ENCODE measurements at places on chromosomes 13 and 19. TPM values are rescaled to one million over a fixed set of nuclear protein-coding genes. Genes with fewer than 3 reads are reported as not detected.

DNA sequence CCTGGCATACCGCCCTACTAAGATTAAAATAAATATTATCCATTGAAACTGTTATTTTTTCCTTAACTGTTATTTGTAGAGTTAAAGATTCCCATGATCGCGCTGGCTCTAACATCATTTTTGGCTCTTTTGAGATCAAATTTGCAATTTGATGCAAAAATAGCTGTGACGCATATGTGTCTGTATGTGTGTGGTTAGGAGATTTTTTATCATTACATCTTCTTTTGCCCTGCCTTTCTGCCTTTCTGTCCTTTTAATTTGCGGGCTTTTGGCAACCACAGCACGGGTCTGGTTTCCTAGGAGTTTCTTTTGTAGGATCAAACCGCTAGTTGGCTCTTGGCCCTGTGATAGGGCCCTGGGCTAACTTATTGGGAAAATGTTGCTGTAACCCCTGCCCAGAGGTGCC is 37.3 kb upstream of the ALOX5AP start:
- no peaks in the 10 kb centered on the region for H3K36me3 ChIP-seq
- H3K4me3 ChIP-seq, result no peak overlapping the region
- no peaks in the 10 kb centered on the region for H3K27me3 ChIP-seq
- H3K4me1 ChIP-seq, result peaks cover 25% of the 10 kb centered on the region
- no peak for DNase-seq

- no peaks in the 10 kb centered on the region for H3K4me1 ChIP-seq
- H3K27ac ChIP-seq, result no peak overlapping the region
- H3K36me3 ChIP-seq, result no peaks in the 10 kb centered on the region
- no peak overlapping the region for H3K4me3 ChIP-seq
Observed at GRCh38 chr13:19890030-19890429, 26.6 kb upstream of the ZMYM5 start.

GRCh38 chr13:110648146-110648819 is 32.9 kb downstream of the NAXD start:
- peaks cover 45% of the 10 kb centered on the region for H3K36me3 ChIP-seq
- no peaks in the 10 kb centered on the region for H3K4me1 ChIP-seq
- DNase-seq, result no peak
- H3K27me3 ChIP-seq, result no peaks in the 10 kb centered on the region
- H3K4me3 ChIP-seq, result no peak overlapping the region
- H3K27ac ChIP-seq, result no peak overlapping the region

- H3K27ac ChIP-seq, result no peak overlapping the region
- peak; percentile 56 for DNase-seq
- no peak overlapping the region for H3K4me3 ChIP-seq
- no peaks in the 10 kb centered on the region for H3K27me3 ChIP-seq
- H3K4me1 ChIP-seq, result peaks cover 9% of the 10 kb centered on the region
Observed at GRCh38 chr19:38739440-38740256, 4.6 kb downstream of the CAPN12 start.

DNA sequence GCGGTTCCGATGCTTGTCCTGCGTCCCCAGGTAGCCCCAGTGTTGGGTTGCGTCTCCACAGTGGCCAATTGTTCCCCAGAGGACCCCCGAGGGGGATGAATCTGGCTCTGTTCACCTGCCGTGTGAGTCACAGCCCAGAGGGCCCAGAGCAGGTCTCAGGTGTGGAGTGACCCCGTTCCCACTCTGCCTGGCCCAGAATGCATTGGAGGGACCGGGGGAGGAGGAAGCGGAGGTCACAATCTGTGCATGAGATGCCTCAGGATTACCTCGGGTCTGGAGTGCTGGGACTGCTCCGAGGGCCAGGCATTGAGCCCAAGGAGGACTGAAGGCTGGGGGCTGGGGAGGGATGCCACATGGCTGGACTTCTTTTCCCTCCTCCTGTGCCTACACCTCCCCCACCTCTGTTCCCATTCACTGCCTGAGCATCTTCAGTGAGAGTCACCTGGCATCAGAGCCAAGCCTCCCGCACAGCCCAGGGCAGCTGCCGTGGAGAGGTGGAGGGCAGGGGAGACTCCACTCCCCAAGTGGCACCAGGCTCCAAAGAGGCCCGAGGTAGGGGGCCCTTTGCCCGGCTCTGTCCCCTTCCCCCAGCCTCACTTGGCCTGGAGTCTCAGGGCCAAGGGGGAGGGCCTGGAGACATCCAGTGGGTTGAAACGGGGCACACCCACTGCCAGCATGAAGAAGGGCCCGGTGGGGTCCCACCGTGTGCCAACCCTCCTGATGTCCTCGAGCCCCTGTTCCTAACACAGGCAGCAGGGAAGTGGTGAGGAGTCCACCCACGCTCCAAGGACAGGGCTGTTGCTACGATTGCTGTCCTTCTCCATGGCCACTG is 81.1 kb downstream of the CHST8 start:
- H3K36me3 ChIP-seq, result no peaks in the 10 kb centered on the region
- no peak overlapping the region for H3K27ac ChIP-seq
- no peak overlapping the region for H3K4me3 ChIP-seq
- DNase-seq, result peak; percentile 57
- no peaks in the 10 kb centered on the region for H3K4me1 ChIP-seq

DNA sequence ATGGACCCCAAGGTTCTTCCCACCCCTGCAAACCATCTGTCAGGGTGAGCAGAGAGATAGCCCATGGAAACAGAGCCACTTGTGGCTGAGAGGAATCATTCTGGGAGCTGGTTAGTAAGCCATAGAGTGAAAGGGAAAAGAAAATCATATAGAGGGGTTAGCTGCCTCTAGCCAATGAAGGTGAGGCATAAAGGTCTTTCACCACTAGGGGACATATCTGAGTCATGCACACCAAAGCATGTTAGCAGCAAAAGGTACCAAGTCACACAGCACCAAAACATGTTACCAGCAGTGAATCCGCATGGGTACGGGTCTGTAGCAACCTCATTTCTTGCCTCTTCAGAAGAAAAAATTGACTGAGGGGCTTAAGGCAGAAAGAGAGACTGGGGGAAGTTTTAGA is 76.7 kb upstream of the ZNF43 start:
- no peak overlapping the region for H3K27ac ChIP-seq
- no peaks in the 10 kb centered on the region for H3K4me1 ChIP-seq
- no peaks in the 10 kb centered on the region for H3K36me3 ChIP-seq
- DNase-seq, result no peak
- no peak overlapping the region for H3K4me3 ChIP-seq

GRCh38 chr19:1026783-1027649 is 608 bp downstream of the CNN2 start:
- H3K27me3 ChIP-seq, result no peaks in the 10 kb centered on the region
- peaks cover 5% of the 10 kb centered on the region for H3K36me3 ChIP-seq
- peak overlapping the region; percentile 98 for H3K27ac ChIP-seq

- peak overlapping the region; percentile 92 for H3K27ac ChIP-seq
- H3K36me3 ChIP-seq, result no peaks in the 10 kb centered on the region
- peak overlapping the region; percentile 90 for H3K4me3 ChIP-seq
- H3K4me1 ChIP-seq, result peaks cover 25% of the 10 kb centered on the region
Observed at GRCh38 chr13:32428581-32429432, 877 bp upstream of the N4BP2L1 start.

DNA sequence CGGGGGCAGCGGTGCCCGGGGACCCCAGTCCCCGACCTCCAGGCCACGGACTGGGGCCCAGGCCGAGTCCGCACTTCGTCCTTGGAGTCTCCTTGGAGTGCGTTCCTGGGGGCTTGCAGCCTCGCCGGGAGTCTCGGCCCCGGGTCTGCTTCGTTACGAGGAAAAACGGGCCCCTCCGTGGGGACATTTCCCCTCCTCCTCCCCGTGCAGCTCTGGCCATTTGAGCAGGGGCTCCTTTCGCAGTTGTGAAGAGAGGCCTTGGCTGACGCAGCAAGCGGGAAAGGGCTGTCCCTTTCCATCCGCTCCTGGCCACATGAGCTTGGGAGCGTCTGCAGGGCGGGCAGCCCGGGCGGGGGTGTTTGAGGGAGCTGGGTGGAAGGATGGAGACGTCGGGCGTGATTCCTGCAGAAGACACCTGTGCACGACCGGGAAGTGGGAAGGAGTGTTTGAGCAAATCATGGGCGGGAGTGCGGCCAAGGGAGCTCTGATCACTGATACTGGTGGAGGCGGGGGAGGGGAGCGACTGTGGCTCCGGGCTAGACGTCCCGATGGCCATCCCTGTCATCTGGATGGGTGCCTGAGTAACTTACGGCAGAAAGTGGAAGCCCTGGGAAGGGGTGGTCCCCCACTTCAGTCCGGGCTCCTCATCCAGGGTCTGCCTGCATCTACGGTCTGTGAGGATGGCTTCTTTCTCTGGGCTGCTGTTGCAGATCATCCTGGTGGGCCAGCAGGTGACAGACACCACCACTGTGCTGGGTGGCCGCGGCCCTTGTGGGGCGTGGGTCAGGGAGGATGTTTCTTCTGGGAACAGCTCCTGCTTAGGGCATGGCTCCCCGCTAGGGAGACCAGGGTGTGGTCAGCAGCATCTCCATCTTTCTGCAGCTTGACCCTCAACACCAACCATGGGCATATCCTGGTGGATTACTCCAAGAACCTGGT is 736 bp downstream of the GPI start:
- H3K4me3 ChIP-seq, result peak overlapping the region; percentile 97
- peaks cover 39% of the 10 kb centered on the region for H3K36me3 ChIP-seq

DNA sequence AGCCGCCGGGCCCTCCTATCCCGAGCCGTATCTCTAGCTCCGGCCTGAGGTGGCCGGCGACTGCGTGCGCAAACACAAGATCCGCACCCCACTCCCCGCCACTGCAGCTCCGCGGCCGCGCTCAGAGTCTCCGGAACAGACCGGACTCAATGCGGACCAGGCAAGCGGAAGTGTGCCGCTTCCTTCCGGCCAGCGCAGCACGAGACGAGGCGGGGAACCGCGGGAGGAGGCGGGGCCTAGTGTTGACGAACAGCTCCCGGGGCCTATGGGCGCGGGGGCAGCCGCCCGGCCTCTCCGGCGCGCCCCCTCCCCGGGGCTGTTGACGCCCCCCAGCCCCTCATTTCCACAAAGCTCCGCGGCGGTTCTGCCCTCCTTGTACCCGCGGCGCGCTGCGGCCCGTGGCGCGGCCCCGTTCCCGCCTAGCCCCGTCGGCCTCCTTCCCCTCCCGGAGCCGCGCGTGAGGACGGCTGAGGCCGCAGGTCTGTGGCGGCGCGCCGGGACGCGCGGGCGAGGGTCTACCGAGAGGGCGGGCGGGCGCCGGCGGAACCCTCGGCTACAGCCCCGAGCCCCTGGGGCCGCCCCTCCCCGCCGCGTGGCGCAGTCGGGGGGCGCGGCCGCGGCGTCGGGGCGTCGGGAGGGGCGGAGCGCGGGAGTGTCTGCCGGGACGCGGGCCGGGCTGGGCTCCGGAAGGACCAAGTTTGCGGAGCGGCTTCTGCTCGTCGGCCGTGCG is at the start of gene DPY19L3:
DPY19L3 (plus strand) TSS at position 340 of the 730 bp plus-strand sequence. CDS start 2,484 bp downstream, outside the sequence.
- peak within 1 kb of the TSS; percentile 96 for H3K27ac ChIP-seq
- H3K4me3 ChIP-seq, result peak within 1 kb of the TSS; percentile 86
- peak; percentile 98 for DNase-seq
- H3K27me3 ChIP-seq, result no peaks in the 10 kb centered on the region
- peaks cover 9% of the 10 kb centered on the region for H3K36me3 ChIP-seq

The PRR22 gene
- total RNA-seq, result 2.0 TPM

The NDUFB7 gene
- total RNA-seq, result 113 TPM

The ZNF726 gene
- 2.0 TPM for total RNA-seq

The PTH2 gene
- not detected for total RNA-seq

The GARIN5A gene
- total RNA-seq, result 3.8 TPM

The PLK5 gene
- total RNA-seq, result not detected

The ZNF613 gene
- 5.8 TPM for total RNA-seq
